ENCODE measurements at places on chromosomes 12 and 14.

- no peak for DNase-seq
These were observed 10.0 kb downstream of the EMP1 start for GRCh38 chr12:13206560-13206897.

DNA sequence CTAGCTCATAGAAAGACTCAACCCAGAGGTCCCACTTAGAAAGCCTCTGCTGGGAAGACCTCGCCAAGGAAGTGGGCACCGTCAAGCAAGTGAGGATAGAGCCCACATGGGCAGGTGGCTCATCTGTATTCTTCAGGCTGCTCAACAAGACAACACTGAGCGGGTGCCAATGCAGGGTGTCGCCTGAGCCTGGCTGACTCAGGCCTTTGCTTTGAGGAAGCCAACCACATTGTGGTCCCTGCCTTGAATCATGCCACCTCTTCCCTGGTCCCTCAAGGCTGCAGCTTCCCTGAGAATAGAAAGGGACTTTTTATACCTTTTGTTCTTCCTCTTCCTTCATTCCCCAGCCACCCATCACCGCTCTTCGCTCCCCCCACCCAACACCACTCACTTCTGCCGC lies 2.1 kb upstream of the RNASE13 start:
- no peak for DNase-seq

- no peak for DNase-seq
These were observed 202.7 kb downstream of the FBXL14 start for GRCh38 chr12:1391722-1392121.

GRCh38 chr14:35897616-35898111 lies 71.5 kb downstream of the BRMS1L start:
- no peak for DNase-seq

- no peak for DNase-seq
These were observed 1122.2 kb upstream of the TMEM132C start for GRCh38 chr12:127144770-127145169.

GRCh38 chr12:16560273-16560672 lies 45.7 kb downstream of the LMO3 start:
- DNase-seq = peak; percentile 34

DNA sequence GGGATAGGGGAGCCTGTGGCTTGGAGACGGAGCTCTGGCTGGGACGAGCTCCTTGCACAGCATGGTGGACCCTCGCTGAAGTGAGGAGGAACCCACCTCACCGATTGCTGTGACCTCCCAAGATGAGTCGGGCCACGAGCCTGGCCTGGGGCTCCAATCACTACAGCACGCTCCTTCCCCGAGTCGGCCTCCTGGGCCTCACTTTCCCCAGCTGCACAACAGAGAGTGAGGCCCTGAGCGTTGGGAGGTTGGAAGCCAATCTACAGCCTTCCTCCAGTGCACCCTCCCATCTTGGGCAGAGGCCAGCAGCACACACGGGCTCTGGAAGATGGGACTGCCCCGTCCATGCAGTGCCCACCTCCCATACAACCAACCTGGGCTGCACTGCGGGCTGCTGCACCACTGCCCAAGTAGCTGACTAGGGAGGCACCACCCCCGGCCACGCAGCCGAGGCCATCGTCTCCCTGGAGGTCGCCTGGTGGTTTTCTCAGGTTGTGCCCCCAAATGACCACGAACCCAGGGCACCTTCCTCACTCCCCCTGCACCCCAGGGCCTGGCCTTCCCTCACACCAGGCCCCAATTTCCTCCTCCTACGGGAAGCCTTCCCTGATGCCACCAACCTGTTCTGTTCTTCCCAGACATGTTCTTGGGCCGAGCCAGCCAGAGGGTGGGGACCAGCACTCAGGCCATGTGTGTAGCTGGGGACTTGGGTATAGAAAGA lies 152.3 kb upstream of the C14orf180 start:
- no peak for DNase-seq

- DNase-seq = no peak
These were observed 68.4 kb upstream of the BCAT1 start for GRCh38 chr12:25017336-25017735.

DNA sequence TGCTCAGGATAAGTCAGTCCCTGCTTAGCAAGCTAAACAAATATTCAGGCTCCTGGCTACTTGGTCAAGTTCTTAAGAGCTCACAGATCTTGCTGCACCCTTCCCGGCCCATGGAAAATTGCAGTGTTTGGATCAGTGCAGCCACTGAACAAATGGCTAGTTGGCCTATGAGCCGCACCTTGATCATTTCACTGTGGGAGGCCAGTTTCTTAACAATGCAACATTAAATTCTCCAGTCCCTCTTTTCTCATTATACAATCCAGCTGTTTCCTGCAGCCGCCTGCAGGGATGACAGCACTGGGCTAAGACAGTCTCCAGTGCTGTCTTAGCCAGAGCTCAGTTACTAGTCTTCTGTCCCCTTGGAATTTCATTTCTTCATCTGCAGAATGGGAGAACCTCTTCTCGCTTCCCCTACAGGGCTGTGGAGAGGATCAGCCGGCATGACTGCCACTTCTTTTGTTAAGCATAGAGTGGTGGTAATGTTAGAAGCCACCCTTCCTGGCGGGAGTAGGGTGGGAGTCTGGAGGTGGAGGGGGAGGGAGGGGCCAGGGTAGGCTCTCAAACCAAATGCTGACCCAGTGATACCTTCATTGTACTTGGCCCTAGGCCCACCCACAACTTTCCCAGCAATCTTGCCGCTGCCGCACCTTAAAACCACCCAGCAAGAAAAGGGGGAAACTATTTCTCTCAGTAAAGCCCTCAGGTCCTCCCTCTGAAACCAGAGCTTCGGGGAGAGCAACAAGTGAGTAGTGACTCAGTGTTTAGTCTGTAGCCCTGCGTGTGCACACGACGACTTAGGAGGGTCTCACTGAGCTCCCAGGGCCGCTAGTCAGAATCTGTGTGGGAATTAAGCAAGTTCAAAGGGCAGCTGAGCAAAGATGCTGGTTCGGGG lies 145.7 kb downstream of the NUAK1 start:
- DNase-seq = no peak

DNA sequence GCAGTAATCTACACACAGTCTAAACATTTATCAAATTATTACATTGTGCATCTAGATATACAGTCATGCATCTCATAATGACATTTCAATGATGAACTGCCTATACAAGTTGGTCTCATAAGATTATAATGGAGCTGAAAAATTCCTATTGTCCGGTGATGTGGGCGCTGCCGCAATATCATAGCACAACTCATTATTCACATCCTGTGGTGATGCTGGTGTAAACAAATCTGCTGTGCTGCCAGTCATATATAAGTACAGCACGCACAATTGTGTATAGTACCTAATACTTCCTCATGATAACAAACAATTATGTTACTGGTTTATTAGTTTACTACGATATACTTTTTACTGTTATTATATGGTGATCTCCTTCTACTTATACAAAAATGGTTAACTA lies 768.8 kb upstream of the NOVA1 start:
- no peak for DNase-seq

DNA sequence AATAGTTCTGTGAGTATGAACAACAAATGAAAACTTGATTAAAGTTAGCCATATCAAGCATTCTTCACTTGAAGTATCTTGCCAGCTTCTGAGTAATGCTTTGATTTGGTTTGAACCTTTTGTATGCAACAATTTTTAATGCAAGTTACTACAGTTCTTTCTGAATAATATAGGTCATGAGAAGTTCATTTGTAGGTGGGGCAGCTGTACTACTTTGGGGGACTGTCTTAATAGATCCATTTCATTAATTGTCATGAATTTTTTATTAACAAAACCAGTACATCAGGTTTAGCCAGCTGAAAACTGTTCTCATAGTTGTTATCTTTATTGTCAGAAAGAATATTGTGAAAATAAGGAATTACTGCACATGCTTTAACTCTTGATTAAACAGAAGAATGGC lies 142.7 kb downstream of the FOXA1 start:
- no peak for DNase-seq

- DNase-seq = no peak
These were observed 48.6 kb upstream of the STAC3 start for GRCh38 chr12:57299514-57300016.

DNA sequence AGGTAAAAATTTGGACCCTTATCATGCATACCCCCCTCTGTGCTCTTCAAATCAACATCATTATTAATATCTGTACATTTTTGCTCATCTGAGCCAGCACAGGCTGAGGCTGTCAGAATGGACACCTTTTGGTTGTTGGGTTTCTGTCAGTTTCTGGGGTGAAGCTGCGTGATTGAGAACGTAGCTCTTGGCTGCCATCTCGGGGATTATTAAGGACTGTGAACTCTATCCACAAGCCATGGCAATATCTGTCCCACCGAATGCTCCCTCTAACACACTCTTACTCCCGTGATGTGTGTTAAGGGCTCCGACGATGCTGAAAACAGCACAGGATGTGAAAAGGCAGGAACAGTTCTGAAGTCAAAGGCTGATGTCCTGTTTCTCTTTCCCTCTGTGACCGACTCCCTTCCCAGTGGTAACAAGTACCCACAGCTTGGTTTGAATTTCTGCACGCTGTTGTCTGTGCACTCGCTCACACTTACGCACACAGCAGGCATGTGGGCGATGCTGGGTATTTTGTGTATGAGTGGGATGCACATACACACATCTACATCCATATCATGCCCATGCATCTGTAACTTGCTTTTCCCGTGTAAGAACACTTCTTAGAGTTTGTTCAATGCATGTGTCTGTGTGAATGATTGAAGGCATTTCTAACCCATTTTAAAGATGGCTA lies 405.6 kb downstream of the TMEM121 start:
- DNase-seq = no peak

GRCh38 chr12:15469356-15469755 lies 147.0 kb downstream of the PTPRO start:
- no peak for DNase-seq

- no peak for DNase-seq
These were observed 25.1 kb downstream of the CPNE8 start for GRCh38 chr12:38880288-38880687.

DNA sequence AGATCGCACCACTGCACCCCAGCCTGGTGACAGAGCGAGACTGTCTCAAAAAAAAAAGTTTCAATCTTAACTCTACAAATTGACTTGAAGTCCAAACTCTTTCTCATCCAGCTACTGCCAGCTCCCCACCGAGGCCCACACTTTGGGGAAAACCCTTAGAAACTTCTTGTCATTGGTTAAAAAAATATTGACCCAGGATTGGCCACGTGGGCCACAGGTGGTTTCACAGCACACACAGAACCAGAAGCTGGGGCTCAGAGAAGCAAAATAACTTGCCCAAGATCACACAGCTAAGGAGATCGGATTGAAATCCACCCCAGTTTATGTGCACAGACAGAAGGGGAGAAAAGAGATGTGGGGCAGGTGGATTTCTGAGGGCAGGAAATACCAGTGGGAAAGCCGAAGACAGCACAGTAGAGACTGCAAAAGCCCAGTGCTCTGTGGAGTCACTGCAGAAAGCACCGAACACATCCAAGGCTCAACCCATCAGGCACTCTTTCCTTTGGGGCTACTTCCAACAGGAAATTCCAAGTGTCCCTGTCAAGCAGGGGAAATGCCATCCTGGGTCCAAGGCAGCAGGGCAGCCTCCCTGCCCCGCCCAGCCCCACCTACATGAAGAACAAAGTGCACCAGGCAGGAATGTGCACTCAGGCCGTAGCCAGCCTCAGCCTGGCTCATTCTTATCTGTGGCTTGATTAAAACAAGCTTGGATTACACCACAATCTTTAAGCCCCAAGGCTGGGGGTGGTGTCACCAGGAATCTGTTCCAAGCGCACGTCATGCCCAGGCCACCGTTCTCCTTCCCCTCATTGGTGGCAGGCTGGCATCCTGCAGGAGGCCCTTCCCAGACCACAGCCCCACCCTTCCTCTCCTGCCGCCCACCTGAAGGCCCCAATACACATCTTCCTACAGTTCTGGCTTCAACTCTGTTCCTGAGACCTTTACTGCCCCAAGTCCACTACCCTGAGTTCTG lies 72.5 kb downstream of the ITPK1 start:
- no peak for DNase-seq

DNA sequence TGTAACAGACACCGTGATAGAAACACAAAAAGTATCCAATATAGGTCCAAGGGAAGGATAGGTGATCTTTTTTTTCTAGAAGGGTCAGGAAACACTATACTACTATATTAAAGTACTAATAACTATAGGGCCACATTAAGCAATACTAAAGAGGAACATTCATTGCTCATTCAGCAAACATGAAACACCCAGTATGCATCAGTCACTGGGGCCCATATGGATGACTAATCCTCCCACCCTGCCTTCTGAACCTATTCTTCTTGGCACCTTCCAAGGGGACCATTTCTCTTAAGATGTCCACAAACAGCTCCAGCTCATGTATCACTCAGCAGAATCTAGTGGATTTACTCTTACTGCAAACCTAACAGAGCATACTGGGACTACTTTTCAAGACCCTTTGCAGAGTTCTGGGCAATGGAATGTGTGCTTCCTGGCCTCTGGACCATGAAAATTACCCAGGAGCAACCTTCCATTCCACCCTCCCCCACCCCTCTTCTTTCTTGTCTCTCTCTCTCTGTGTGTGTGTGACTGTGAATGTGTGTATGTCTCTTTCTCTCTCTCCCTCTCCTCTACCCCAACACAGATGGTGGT lies 187.9 kb downstream of the EPS8 start:
- no peak for DNase-seq

GRCh38 chr12:15015121-15015520 lies 42.3 kb downstream of the PDE6H start:
- no peak for DNase-seq

DNA sequence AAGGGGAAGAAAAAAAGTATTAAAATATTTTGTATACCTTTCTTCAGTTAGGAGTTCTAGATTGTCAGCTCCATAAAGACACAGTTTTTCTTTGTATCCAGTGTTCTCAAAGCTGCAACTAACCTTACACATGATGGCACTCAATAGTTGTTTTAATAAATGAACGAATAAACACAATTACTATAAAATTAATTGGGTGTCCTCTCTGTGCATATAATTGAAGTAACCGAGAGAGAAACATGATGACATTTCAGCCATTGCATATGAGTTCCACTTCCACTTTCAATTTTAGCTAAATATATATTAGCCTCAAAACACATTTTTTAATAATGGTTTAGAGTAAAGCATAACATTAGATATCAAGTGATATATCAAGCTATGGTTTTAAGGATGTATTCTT lies 671.2 kb downstream of the LRFN5 start:
- no peak for DNase-seq

GRCh38 chr12:3950714-3951320 lies 77.6 kb upstream of the PARP11 start:
- DNase-seq = no peak

DNA sequence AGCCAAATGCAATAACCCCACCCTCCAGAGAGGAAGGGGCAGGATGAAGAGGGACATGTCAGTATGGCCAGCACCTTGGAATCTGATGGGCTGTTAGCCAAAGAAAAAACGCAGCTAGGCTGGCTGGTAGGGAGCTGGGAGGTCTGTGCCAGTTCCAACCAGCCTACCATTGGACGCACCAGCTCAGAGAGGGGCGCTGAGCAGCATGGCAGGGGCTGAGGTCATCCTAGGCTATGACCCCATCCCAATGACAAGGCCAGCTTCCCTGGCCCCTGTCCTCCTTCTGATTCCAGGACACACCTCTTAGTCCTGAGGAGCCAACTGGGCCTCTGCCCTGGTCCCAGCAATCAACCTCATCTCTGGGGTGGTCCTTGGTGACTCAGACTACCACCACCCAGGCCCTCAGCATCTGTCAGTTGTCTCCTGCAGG lies 12.2 kb downstream of the ACTN1 start:
- DNase-seq = no peak

GRCh38 chr12:41724216-41724615 lies 420.5 kb downstream of the GXYLT1 start:
- no peak for DNase-seq
